Stimulated activated CD4-positive, alpha-beta T cell treated with anti-CD3 and anti-CD28 coated beads, Interleukin-4, amount 100 ng/mL, for 4 hours (primary cell): ENCODE measurements at places on chromosomes 13 and 19.

GRCh38 chr19:16367261-16367683 lies 42.6 kb downstream of the KLF2 start:
- DNase-seq: no peak

GRCh38 chr19:48452289-48453190 lies 2.8 kb upstream of the KCNJ14 start:
- DNase-seq: no peak

- DNase-seq: no peak
Measured at GRCh38 chr19:7257148-7258040, 36.8 kb downstream of the INSR start.

DNA sequence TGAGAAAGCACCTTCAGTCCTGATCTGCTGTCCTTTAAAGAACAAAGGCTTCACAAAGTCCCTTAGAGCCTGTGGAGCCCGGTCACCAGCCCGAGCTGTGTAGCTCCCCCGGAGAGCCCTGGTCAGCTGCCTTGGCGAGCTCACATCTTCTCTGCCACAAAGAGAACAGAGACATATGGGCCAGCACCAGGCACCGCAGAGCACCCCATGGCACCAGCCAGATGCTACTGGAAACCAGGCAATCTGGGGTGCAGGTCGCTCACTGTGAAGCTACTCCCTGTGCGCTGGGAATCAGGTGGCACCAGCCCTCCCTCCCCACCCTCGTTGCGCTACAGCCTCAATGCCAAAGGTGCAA lies 44.3 kb upstream of the F7 start:
- DNase-seq: no peak

DNA sequence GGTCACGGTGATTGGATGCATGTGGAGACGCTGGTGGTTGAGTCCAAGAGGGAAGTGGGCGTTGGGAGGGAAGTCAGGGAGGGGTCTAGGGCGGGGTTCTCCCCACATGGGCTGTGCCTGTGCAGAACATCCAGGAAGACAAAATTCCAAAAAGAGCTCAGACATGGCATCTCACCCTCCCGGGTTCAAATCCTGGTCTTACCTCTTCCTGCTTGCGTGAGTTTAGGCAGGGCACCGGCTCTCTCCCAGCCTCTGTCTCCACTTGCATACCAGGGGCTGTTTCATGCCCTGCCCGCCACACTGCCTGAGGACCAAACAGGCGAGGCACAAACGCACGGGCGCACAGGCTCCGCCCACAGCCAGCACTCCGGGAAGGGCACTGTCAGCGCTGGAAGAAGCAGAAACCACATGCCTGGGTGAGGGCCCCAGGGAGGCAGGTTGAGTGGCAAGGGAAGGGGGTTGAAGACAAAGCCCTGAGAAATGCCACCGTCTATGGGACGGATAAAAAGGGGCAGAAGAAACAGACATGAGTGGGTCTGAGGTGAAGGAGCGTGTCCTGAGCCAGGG lies 123.6 kb upstream of the SOX1 start:
- no peak for DNase-seq

- DNase-seq: no peak
Measured at GRCh38 chr13:49026851-49027250, 51.1 kb downstream of the FNDC3A start.

GRCh38 chr13:102642475-102642874 lies 45.7 kb downstream of the TPP2 start:
- DNase-seq: no peak

GRCh38 chr13:71939186-71939585 lies 72.2 kb upstream of the DACH1 start:
- no peak for DNase-seq

GRCh38 chr19:35039881-35040825 lies 1.4 kb upstream of the HPN start:
- no peak for DNase-seq

GRCh38 chr13:96020155-96020575 lies 33.0 kb downstream of the UGGT2 start:
- DNase-seq: no peak

GRCh38 chr19:12202250-12202649 lies 39.4 kb downstream of the ZNF136 start:
- DNase-seq: peak; percentile 59

DNA sequence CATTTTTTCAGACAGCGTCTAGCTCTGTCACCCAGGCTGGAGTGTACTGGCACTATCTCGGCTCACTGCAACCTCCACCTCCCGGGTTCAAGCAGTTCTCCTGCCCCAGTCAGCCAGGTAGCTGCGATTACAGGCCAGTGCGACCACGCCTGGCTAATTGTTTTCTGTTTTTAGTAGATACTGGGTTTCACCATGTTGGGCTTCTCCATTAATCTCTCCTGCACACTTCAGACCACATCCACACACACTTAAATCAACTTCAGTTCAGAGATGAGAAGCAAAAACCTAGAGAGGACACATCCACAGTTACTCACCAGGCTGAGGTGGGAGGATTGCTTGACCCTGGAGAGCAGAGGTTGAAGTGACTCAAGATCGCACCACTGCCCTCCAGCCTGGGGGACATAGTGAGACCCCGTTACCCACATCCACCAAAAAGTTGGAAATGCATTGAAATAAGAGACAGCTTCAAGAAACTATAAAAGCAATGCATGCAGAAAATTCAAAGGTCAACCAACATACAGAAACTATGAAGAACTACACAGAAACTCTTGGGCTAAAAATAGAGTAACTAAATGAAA lies 42.3 kb downstream of the ZNF611 start:
- no peak for DNase-seq

- no peak for DNase-seq
Measured at GRCh38 chr19:50638600-50638999, 1.1 kb downstream of the SYT3 start.

GRCh38 chr13:99439850-99440604 lies 61.2 kb upstream of the TM9SF2 start:
- no peak for DNase-seq

DNA sequence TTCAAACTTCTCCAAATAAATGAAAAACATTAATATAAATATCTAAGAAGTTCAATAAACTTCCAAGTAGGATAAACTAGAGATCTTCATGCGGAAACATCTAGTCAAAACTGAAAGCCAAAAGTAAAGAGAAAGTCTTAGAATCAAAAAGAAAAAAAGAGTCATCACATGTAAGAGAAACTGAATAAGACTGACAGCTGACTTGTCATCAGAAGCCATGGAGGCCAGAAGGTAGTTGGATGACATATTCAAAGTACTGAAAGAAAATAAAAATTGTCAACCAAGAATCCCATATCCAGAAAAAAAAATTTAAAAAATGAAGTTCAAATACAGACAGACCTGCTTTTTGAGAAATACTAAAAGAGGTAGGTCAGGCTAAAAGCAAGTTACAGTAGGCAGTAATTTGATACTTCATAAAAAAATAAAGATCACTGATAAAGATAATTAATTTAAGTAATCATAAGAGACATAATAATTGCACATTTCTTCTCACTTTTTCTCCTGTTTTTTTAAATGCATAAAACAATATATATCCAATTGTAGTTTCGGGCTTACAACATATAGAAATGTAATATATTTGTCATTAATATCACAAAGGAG lies 327.6 kb upstream of the PCDH9 start:
- DNase-seq: no peak

- no peak for DNase-seq
Measured at GRCh38 chr13:21663197-21663596, 7.7 kb upstream of the FGF9 start.

DNA sequence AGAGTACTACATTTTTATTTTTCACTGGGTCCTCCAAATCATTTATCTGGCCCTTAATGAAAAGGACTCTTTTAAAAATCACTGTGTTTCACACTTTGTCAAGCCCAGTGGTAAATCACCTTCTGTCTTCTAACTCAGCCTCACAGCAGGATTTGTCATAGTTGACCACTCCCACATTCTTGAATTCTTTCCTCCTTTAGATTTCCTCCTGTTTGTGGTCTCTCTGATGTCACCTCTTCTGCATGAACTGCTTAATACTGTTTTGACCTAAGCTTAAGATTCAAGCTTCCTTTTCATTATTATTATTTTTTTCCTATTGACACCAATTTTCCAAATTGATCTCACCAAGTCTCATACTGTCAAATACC lies 899.8 kb upstream of the MIR17HG start:
- no peak for DNase-seq

GRCh38 chr19:1854039-1854541 lies 5.8 kb upstream of the REXO1 start:
- no peak for DNase-seq

GRCh38 chr19:7863157-7863970 lies 10.8 kb downstream of the PRR36 start:
- DNase-seq: no peak

- peak; percentile 14 for DNase-seq
Measured at GRCh38 chr13:35720690-35721554, 244.4 kb upstream of the MAB21L1 start.

- DNase-seq: no peak
Measured at GRCh38 chr19:7692417-7693088, 9.4 kb downstream of the FCER2 start.

DNA sequence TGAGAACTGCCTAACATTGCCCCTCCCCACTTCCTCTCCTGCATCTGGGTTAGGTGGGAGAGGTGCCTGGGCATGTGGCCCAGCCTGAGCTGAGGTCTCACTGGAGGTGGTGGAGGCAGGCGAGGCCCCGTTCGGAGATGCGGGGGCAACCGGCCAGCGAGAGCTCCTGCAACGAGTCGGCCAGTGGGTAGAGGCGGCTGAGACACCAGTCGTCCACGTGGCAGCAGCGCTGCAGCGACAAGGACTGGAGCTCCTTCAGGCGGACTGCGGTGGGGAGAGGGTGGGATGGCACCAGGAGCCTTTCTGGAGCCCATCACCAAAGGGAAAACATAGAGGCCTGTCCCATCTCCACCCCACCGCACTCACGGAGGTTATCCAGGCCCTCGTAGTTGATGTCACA lies 6.0 kb upstream of the B3GNT8 start:
- no peak for DNase-seq

DNA sequence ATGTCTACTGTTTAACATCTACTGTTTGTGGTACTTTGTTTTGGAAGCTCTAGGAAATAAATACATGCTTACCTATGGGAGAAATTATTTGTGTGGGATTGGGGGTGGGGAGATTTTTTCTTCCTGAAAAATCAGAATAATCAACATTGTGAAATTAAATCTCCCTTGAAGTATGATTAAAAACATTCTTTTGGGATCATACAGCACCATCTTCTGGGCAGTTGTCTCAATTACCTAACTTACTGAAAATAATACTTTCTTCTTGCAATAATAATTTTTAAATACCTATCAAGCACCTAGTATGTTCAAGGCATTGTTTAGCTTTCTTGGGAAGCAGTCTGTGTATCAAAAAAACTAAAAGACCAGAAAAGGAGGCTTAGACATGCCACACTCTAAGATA lies 576.5 kb upstream of the ARGLU1 start:
- DNase-seq: no peak

GRCh38 chr13:24661713-24662112 lies 18.5 kb upstream of the ATP12A start:
- no peak for DNase-seq

- no peak for DNase-seq
Measured at GRCh38 chr19:676007-676338, 219 bp upstream of the FSTL3 start.

DNA sequence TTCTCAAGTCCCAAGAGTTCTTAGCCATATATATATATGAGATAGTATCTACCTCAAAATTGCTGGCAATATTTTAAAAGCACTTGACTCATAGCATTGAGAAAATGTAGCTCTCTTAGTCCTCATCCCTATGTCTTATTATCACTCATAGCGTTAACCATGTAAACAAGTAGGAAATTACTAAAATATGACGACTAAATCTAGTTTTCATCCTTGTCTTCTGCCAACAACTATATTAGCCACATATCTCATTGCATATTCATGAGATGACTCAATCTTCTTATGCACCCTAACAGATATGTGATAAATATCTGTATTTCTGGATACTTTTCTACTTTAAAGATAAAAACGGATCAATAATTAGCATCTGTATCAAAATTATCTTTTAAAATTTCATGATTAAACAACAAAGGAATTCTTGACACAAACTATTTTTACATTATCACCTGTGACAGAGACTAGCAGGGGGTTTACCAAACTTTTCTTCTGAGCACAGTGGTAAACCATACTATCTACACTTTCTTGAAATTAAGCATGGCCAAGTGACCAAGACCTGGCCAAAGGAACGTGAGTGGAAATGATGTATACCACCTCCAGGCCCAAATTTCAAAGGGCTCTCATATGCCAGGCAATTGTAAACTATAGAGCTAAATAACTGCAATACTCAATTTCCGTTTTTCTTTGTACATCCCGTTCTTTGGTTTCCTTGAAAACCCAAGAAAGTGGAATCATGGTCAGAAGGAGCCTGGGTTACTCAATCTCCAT lies 45.7 kb downstream of the ZC3H13 start:
- DNase-seq: no peak

GRCh38 chr19:55368701-55369563 lies 1.3 kb downstream of the IL11 start:
- DNase-seq: peak; percentile 24

GRCh38 chr13:49594576-49594975 lies 9.2 kb upstream of the RCBTB1 start:
- no peak for DNase-seq

GRCh38 chr13:80029170-80029569 lies 311.8 kb downstream of the SPRY2 start:
- DNase-seq: no peak
